Motor neuron (in vitro differentiated cells): ENCODE measurements at places on chromosomes 1 and 21. TPM values are rescaled to one million over a fixed set of nuclear protein-coding genes. Genes with fewer than 3 reads are reported as not detected.

Gene C2CD4D
- total RNA-seq = not detected in 2 replicates

Gene MNDA
- not detected in 2 replicates for total RNA-seq

Gene FAM72A
- total RNA-seq = 1.8 TPM in 2 replicates

Gene OLIG2
- 9.7 and 9.8 TPM in 2 replicates for total RNA-seq

Gene AMY1C
- total RNA-seq = not detected in 2 replicates

Gene GJA5
- 0.30 and 0.80 TPM in 2 replicates for total RNA-seq

- no peak for ATAC-seq
These were observed 10.5 kb downstream of the SLC26A9 start for GRCh38 chr1:205932776-205933175.

GRCh38 chr1:66758241-66758755 lies 6.0 kb downstream of the DYNLT5 start:
- ATAC-seq = no peak

DNA sequence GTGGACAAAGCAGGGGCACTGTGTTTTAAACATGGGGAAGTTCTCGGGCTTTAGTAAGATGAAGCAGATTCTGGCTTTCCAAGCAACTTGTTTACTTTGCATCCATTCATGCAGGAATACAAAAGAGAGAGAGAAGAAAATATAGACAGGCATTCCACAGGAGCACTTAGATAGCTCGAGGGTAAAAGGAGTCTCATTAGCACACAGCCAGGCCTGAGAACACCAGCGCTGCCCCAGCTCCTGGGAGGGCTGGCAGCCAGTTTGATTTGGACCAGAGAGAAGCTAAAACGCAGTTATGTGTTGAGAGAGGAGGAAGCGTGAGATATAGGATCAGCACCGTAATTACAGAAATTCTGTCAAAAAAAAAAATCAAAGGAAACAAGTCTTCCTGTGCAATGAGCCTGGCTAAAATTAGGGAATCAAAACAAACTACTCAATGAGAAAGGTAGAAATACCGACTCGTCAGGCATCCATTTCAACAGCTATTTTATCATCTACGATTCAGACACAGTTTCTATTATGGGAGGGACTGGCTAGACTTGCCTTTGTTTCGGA lies 68.2 kb downstream of the CLSTN1 start:
- ATAC-seq = peak; percentile 83

DNA sequence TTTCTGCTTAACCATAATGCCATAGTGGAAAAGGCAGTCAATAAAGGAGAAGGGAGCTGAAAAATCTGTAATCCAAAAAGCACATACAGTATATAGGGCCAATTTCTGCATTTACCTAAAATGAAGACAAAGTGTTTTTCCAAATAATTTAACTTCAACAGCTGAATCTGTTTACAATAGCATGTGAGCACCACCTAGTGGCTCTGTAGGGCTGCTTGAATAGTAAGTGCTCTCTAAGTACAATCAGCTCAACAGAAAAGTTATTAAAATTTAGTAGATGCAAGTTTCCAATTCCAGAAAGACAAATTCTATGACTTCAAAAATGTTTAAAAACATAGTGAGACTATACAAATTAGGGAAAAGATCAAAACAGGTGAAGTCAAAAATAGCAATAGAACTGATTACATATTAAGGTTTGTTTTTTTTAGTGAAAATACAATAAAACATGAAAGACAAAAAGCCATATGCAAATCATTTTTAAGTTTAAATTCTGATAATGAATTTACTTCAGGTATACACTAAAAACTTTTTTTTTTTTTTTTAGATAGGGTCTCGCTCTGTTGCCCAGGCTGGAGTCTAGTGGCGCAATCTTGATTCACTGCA lies 220.0 kb downstream of the SETD4 start:
- peak; percentile 43 for ATAC-seq

DNA sequence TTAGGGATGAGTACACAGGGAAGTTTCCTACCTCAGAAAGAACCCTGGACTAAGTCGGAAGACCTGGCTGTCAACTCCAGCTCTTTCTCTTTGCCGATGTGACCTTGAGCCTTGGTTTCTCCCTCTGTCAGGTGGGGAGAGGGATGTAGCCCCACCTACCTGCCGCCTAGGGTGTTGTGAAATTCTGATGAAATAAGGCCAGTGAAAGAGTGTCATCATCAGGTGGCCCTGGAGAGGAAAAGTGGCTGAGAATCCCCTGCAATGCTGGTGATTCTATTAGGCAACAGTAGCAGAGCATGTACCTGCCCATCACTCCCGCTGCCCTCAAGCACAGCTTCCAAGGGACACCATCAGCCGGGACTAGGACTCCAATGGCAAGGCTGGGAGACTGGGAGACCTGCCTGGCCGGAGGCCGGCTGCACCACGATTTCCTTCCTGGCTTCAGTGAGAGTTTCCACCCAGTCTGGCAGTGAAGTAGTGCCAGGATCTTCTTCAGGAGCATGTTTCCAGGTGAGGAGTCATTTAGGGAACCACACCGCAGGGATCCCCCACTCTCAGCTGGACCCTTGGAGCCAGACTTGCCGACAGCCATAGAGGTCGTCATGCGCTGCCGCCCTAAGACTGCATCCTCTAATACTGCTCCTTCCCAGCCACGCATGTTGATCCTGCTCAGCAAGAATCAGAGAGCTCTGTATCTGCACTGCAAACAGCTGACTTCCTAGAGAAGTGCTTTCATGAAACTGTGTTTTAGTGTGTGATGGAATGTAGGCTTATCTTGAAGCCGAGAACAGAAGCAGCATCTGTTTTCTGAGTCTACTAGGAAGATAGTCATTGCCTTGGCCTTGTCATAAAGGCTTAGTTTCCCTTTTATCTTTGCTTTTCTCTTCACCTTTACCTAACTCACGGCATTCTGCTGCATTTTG lies 88.0 kb upstream of the F3 start:
- no peak for ATAC-seq

- no peak for ATAC-seq
These were observed 183.3 kb downstream of the DHRS3 start for GRCh38 chr1:12434686-12435085.

GRCh38 chr1:29245876-29246275 lies 9.6 kb downstream of the PTPRU start:
- peak; percentile 20 for ATAC-seq

- ATAC-seq = no peak
These were observed 2.6 kb downstream of the IFNAR1 start for GRCh38 chr21:33327326-33327725.

DNA sequence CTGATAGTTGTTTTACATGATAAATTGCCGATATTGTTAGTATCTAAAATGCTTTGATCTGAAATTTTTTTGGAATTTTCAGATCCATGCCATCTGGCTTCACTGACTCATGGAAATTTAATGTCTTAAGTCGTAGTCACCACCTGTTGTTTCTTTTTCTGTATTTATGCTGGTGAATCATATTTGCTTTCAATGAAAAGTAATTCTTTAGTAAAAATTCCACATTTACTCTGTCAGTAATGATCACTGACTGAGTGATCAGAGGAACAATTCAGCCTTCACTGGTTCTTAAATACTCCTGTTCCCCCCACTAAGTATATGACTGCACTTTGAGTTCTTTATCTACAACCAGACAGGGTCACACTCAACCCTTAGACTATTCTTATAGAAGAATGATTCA lies 185.6 kb upstream of the NRIP1 start:
- no peak for ATAC-seq

- ATAC-seq = no peak
These were observed 5.5 kb upstream of the ELOVL1 start for GRCh38 chr1:43373066-43373940.

DNA sequence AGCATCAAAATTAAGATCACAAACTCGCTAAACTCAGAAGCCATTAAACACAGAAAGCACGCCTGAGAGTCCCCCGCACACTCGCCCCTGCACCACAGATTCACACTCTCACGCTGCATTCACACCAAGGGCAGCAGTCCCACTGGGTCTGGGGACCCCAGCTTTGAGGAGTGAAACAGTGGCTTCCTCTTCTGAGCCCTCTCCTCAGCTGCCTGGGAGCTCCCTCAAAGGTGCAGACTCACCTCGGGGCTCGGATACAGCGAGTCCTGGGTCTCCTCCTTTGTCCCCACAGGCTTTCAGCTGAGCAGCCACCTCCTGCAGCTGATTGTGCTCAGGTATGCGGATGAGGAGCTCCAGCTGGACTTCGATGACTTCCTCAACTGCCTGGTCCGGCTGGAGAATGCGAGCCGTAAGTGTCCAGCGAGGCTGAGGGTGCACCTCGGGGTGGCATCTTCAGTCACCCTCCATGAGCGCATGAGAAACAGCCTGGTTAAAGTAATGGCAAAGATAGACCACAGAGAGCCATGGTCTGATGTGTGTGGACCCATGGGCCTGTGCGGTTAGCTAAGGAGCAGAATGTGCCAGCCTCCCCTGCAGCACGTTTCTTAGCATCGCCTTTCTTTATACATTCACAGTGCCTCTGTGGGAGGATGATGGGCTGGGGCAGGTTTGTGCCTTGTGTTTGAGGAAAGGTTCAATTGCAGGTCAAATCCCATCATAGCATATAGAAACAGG lies 47.9 kb downstream of the CAPN9 start:
- peak; percentile 5 for ATAC-seq

GRCh38 chr1:245812278-245812677 lies 657.5 kb downstream of the KIF26B start:
- ATAC-seq = no peak

GRCh38 chr1:165114022-165114888 lies 242.3 kb downstream of the LMX1A start:
- peak; percentile 19 for ATAC-seq

DNA sequence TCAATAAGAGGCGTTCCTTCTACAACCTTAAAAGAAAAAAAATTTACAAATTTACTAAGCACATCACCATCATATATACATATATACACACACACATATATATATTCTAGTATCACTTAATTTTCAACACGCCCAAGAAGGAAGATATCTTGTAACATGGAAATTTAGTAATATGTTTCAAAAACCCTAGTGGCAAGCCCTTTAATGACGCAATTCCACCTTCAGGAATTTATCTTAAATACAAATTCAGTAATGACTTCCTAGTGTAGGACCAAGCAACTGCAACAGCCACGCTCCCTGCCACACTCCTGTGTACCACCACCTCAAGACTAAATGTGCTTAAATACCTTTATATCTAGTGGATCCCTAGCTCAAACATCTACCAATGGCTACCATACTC lies 12.5 kb downstream of the LBR start:
- no peak for ATAC-seq

- no peak for ATAC-seq
These were observed 6.4 kb downstream of the CLDN19 start for GRCh38 chr1:42733415-42734200.

DNA sequence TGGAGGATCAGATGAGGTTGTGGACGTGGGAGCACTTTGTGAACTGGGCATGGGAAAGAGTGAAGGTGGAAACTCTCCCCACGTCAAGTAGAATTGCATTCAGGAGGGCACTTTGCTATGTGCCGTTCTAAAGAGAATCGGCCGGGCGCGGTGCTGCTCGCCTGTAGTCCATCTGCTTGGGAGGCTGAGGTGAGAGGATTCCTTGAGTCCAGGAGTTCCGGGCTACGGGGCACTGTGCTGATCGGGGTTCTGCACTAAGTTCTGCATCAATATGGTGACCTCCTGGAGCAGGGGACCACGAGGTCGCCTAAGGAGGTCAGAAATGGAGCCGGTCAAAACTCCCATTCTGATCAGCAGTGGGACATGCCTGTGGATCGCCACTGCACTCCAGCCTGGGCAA lies 141.9 kb downstream of the PEX14 start:
- ATAC-seq = no peak

- ATAC-seq = no peak
These were observed 27.7 kb downstream of the TMCO4 start for GRCh38 chr1:19772053-19772452.

DNA sequence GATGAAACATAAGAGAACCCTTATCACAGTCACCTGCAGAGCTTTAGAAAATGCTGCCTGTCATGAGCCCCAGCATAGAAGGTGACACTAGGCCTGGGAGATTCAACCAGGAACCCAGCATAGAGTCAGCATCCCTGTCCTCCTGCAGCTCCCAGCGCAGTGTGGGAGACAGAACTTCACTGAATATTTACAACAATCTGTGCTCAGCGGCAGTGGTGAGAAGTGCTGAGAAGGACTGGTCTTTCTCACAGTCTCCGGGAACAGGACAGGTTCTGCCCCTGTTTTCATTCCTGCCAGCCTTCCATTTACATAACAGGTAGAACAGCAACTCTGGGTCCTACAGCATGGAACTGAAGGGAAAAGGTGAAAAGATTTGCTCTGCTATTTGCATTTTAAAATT lies 83.5 kb upstream of the GADD45A start:
- no peak for ATAC-seq

DNA sequence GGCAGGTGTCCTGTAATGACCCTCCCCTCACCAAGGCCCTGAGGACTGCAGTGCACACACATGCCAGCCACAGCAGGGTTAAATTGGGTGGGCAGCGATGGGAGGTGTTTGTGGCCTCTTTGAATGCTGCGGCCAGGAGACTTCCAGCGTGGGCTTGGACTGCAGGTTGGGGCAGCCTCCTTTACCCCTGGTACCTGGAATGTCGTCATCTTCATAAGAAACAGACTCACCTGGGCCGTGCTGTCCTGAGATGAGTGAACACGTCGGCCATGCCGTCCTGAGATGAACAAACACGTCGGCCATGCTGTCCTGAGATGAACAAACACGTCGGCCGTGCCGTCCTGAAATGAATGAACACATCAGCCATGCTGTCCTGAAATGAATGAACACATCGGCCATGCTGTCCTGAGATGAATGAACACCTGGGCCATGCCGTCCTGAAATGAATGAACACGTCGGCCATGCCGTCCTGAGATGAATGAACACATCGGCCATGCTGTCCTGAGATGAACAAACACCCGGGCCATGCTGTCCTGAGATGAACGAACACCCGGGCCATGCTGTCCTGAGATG lies 50.1 kb upstream of the COL6A1 start:
- ATAC-seq = no peak

DNA sequence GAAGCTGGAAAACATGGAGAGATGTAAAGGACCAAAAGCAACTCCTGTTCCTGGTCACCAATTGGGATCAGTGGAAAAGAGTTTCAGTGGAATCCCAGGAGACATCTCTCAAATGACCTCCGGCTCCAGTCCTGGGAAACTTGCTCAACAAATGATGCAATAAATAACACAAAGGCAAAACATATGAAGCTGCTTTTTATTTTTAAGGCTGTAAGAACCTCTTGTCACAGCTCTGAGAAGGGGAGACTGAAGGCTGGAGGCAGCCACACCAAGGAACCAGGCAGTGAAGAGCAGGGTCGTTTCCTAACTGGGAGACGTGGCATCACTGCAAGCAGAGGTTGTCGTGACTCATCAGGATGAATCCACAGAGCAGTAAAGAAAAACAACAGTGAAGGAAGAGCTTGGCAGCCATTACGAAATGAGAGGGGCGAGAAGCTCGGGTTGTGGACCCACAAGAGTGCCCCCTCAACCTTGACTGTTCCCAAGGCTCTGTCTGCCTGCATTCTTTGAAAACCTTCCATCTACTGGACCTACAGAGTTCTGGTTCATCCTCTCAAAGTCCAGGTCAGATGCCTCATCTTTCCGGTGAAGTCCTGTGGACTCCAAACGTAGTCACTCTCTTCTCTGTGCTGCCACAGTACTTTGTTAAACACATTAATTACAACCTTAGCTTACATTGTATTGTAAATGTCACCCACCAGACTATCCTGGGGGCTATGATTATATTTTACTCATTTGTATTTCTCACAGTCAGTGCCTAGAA lies 32.1 kb downstream of the JAK1 start:
- peak; percentile 60 for ATAC-seq

GRCh38 chr1:65894738-65895605 lies 102.3 kb downstream of the PDE4B start:
- no peak for ATAC-seq

- no peak for ATAC-seq
These were observed 49.1 kb downstream of the HLX start for GRCh38 chr1:220928320-220928719.
